ENCODE measurements at places on chromosomes 11 and 22.

- H3K4me3 ChIP-seq = no peak overlapping the region
- no peak for DNase-seq
- peaks cover 2% of the 10 kb centered on the region for H3K27me3 ChIP-seq
- H3K4me1 ChIP-seq = peaks cover 72% of the 10 kb centered on the region
Observed at GRCh38 chr11:46339816-46340215, 7.4 kb upstream of the DGKZ start.

GRCh38 chr11:32420937-32421901 is 14.1 kb downstream of the WT1 start:
- peaks cover 57% of the 10 kb centered on the region for H3K27me3 ChIP-seq
- no peak overlapping the region for H3K4me3 ChIP-seq
- peaks cover 17% of the 10 kb centered on the region for H3K4me1 ChIP-seq

DNA sequence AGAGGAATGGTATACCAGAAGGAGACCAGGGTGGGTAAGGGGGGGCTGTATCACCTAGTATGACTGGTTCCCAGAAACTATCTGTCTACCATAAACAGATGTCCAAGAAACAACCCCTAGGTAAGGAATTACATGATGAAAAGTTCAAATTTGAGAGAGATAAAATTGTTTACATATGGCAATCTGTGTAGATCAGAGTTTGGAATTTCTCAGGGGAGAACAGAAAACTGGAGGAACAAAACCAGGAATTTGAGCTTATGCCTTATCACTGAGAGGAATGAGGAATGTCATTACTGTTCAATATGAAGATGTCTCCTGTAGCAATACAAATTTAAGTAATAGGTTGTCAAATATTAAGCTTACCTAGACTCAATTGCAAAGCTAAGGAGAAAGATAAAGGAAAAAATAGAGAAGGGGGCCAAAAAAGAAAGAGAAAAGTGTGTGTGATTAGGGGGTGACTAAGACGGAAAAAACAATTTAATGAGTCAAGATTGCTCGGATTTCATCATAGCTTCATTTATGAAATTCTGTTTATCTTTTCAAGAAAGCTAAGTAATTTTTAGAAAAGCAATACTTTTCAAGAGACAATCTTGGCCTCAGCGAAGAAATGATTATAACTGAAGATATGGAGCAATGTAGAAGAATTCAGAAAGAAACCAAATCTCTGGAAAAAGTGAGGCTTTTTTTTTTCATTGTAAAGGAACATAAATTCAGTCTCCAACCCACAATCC is 117.8 kb downstream of the APOL5 start:
- DNase-seq = no peak
- no peak overlapping the region for H3K4me3 ChIP-seq
- H3K27ac ChIP-seq = no peak overlapping the region
- peaks cover 20% of the 10 kb centered on the region for H3K27me3 ChIP-seq
- H3K4me1 ChIP-seq = peaks cover 23% of the 10 kb centered on the region

GRCh38 chr11:86497310-86497709 is 122.6 kb downstream of the CCDC81 start:
- H3K4me3 ChIP-seq = no peak overlapping the region
- no peaks in the 10 kb centered on the region for H3K4me1 ChIP-seq
- H3K27ac ChIP-seq = no peak overlapping the region
- no peaks in the 10 kb centered on the region for H3K36me3 ChIP-seq
- no peaks in the 10 kb centered on the region for H3K27me3 ChIP-seq

DNA sequence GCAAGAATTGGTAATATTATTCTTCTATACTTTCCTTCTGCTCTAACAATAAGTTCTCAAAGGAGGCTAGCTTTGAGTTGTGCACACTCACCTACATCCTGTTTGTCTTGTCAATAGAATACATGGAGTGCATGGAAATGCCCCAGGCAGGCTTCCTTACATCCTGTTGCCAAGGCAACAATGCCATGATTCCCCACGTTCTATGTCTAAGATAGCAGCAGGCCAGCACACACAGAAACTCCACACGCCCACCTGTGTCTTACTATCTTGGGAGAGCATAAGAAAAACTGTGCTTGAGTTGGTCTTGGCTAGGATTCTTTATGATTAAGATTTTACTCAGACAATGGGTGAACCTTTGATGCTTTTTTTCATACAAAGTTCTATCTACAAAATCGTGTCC is 379.2 kb downstream of the AASDHPPT start:
- no peak overlapping the region for H3K4me3 ChIP-seq
- no peaks in the 10 kb centered on the region for H3K27me3 ChIP-seq
- H3K27ac ChIP-seq = no peak overlapping the region
- H3K36me3 ChIP-seq = no peaks in the 10 kb centered on the region
- DNase-seq = no peak

GRCh38 chr11:105991888-105992287 is 30.2 kb downstream of the MSANTD4 start:
- peaks cover 24% of the 10 kb centered on the region for H3K36me3 ChIP-seq
- no peak overlapping the region for H3K27ac ChIP-seq
